Choroid plexus epithelial cell (primary cell): ENCODE measurements at places on chromosomes 1 and 21.

- no peak for DNase-seq
Measured at GRCh38 chr1:2091611-2092604, 41.7 kb downstream of the PRKCZ start.

DNA sequence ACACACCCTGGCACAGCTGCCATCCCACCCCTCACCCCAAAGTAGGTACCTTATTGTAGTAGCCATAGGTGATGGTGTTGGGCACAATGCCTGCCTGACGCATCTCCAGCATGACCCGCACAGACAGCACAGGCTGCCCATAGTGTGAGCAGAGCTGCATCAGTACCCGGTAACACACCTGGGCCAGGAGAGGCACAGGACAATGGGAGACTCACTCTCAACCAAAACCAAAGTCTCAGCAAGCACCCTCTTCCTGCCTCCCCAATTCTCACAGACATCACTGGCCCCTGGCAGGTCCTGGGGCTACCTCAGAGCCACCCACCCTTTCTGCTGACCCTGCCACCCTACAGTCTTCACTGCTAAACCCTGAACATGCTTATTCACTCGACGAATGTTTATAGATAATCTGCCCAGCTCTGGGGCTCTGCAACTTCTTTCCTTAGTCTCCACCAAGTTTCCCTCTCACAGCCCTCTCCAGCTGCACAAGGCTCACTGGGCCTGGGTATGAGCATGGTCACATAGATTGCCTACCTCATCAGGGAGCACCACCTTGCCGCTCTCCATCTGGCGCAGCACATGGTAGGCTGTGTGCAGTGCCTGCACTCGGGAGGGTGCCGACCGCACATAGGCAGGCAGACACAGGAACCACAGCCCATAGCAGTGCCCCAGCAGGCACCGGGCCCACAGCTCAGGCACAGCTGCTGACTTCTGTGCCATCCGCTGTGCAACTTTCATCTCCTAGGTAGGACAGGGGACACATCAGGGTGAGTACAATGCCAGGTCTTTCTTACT is 10.3 kb downstream of the DENND4B start:
- no peak for DNase-seq

DNA sequence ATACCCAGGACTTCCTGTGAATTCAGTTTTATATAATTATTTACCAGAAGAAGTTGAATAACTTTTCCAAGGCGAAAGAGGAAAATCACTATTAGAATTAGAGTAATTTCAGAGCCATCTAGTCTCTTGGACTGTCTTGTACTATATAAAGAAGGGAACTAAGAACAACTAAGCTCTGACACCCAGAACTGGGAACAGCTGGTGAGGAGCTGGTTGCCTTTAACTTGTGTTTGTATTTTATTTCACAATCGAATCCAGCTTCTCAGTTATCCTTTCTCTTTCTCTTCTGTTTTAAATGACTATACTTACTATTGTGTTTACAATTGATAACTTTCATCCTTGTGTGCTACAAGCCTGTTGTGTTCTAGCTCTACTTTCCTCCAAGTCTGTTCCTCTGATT is 8.4 kb downstream of the SNX27 start:
- peak; percentile 77 for DNase-seq

GRCh38 chr1:36537991-36538390 is 55.3 kb upstream of the CSF3R start:
- DNase-seq = no peak

GRCh38 chr1:184982002-184982954 is 8.0 kb upstream of the NIBAN1 start:
- DNase-seq = peak; percentile 86

GRCh38 chr1:5814046-5814619 is 178.1 kb downstream of the NPHP4 start:
- DNase-seq = no peak

- DNase-seq = peak; percentile 12
Measured at GRCh38 chr1:62467092-62467491, 30.2 kb downstream of the USP1 start.

DNA sequence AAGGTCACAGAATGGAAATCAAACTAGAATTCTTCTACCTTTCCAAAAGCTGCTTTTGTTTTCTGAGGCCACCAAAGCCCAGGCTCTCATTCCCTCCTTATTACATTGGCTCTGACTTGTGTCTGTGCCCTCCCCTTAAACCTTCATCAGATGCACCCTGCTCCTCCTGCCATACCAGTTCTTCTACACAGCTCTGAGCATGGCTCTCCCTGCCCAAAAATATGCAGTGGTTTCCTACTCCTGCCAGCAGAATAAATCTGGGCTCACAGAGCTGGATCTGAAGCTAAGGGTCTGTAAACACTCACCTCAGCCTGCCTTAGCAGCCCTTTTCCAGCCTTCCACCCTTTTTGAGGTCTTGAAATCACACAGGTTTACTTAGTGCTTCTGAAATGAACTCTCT is 55.0 kb downstream of the TTC3 start:
- no peak for DNase-seq

GRCh38 chr1:221328371-221328770 is 413.5 kb downstream of the DUSP10 start:
- no peak for DNase-seq

GRCh38 chr1:95203908-95204437 is 30.0 kb upstream of the RWDD3 start:
- no peak for DNase-seq

DNA sequence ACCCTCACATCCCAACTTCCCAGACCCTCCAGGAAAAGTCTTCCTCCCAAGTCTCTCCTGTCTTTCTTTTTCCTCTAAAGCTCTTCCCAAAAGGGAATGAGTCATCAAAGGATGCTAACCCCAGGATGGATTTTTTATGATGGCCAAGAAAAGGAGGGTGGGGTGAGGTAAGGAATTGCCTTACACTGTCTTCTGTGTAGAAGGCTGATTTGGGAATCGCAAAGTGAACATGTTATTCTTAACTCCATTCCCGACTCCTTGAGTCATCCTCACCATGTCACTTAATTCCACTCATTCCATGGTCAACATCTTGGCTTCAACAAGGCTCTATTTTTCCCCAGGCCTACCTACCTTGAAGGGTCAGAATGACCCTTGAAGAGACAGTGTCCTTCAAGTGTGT is 44.0 kb downstream of the TBX15 start:
- DNase-seq = peak; percentile 37

DNA sequence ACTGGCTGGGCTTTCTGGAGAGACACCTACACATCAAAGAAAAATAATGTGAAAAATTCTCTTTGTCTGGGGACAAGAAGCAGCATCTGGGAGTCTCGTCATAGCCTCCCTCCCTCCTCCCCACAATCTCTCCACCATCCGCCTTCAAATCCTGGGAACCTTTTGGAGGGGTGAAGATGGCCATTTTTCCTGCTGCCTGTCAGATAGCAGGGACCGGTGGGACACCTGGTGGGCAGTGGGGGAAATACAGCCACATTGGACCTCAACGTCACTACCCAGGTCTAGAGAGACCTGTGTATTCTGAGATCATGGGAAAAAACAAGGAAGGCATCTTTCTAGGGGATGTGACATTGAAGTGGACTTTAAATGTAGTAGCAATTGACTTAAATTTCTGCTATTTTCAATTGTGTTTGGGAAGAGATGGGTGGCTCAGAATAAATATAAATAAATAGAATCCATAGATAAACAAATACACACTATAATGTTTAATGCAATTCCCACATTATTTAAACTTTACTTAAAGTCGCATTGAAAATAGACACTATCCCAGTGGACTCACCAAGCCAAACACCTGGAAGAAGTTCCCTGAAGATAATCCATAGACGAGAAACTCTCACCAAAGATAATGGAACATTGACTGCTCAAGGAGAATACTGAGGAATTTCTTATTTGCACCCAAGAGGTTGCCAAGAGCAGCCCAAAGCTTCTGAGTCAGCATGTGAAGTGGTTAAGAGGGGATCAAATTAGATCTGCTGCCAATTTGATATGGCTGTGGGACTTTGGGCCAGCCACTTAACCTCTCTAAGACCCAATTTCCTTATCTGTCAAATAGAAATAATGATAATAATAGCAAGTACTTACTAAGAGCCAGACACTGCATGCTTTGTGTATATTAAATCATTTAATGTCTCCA is 147.6 kb upstream of the CAMK1G start:
- peak; percentile 84 for DNase-seq

GRCh38 chr1:169928438-169929209 is 34.9 kb upstream of the SCYL3 start:
- DNase-seq = peak; percentile 80

- DNase-seq = no peak
Measured at GRCh38 chr21:37555672-37556261, 189.2 kb downstream of the DYRK1A start.

GRCh38 chr1:210541680-210542358 is 213.1 kb downstream of the HHAT start:
- DNase-seq = no peak

DNA sequence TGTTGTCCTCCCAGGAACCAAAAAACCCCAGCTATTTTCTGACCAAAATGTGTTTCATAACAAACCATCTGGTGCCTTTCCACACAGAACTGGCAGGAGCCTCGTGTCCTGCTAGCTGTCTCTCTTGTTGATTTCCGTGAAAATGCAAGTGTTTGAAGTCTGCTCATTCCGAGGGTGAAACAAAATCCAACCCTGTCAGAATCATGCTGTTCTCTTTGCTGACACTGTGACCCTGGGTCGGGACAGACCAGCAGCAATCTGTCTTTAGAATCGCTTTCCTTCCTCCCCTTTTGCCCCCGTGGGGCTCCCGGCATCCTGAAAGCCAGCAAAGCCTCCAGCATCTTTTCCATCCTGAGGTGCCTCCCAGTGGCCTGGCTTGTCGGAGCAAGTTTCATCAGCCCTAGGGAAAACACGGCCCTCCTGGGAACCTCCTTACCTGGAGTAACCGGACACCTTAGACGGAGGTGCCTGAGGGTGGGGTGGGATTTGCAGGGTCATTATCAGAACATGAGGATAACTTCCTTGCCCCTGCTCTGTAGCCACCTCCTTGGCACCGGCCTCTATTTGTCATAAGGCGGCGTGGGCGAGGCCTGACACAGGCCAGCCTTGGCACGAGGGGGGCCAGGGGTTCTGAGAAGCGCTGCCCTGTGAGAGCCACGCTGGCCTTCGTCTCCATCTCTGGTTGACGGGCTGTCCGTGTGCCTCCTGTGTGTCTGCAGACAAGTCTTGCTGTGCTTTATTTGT is 24.9 kb downstream of the LDLRAP1 start:
- DNase-seq = peak; percentile 95

DNA sequence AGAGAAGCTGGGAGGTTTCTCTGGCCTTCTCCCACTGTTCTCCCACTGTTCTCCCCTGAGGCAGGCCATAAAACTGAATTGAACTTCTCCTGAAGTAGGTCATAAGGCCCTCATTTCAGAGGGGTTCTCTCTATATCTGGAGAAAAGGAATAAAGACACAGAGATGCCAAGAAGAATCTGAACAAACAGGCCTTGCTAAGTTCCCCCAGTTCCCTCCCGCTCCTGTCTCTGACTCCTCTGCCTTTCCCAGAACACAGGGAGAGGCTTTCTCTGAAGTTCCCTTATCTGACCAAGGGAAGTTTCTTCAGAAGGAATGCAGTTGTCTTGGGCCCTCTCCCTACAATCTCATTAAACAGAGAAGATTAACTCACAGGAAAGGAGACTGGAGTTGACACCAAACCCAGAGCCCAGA is 83.4 kb downstream of the SLC16A1 start:
- no peak for DNase-seq

- DNase-seq = no peak
Measured at GRCh38 chr1:100298512-100298911, 32.5 kb downstream of the RTCA start.

DNA sequence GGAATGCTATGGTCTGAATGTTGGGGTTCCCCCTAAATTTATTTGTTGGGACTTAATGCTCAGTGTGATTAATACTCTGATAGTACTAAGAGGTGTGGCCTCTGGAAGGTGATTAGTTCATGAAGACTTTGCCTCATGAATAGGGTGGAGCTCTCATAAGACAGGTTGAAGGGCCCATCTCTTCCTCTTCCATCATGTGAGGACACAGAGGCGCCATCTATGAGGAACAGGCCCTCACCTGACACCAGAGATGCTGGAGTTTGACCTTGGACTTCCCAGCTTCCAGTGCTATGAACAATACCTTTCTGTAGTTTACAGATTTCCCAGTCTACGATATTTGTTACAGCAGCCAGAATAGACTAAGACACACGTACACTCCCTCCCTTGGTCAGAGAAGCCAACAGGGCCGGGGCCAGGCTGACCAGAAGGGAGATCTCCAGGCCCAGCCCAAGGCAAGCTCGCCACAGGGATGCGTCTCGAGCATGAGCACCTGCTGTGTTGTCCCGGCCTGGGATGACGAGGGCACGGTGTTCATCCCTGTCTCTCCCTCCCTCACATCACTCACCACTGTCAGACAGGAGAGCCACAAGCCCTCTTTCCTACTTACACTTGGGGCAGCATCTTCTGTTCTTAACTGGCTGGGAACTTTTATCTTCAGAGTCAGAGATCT is 4.7 kb upstream of the ABCG1 start:
- DNase-seq = no peak

- no peak for DNase-seq
Measured at GRCh38 chr1:203043830-203044545, 17.7 kb downstream of the PPFIA4 start.

GRCh38 chr1:11980676-11980972 is 380 bp downstream of the MFN2 start:
- peak; percentile 9 for DNase-seq

DNA sequence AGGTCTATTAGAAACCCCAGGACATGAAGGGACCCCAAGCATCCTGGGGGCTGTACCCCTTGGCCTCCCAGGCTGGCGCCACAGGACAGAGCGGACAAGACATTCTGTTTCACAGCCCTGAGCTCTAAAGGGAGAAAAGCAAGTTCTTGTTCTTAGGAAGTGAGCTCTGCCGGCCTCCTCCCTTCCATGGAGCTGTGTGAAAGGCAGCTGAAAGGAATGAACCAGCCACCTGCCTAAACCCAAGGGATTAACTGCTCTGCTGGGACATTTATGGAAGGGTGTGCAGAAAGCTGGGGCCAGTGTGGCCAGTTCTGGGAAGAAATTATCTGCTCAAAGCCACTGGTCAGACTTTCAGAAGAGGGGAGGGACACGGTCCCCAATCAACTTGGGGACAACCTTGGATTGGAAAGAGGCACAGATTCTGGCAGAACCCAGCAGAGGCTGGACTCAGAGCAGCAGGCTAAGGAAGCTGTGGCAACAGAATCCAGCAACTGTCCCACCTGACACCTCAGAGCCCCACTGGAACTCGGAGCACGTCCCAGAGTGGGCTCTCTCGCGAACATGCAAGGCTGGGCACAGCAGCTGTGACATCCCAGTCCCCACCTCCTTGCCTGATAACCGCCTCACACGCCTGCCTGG is 2.1 kb downstream of the KLHL21 start:
- peak; percentile 43 for DNase-seq

DNA sequence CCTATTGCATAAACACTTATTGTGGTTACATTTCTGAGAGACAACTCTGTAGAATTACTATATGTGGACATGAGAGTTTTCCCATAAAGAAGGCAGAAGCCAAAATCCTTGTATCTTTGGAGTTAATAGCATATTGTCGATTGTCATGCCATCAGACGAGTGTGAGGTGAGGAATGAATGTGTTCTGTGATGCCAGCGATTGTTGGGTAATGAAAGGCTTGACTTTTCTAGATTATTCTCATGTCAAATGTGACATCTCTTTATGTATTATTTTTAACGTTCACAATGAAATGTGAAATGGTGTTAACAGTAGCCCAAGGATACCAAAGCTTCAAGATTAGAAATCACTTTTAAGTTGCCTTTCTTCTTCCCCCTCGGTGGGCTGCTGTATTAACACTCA is 84.9 kb downstream of the C1orf21 start:
- no peak for DNase-seq

- peak; percentile 49 for DNase-seq
Measured at GRCh38 chr1:89757532-89757931, 63.3 kb upstream of the LRRC8D start.

GRCh38 chr1:2030076-2030871 is 11.1 kb downstream of the GABRD start:
- no peak for DNase-seq

GRCh38 chr21:41597811-41598231 is 89.9 kb upstream of the TMPRSS2 start:
- DNase-seq = no peak
